Daoy (cell line): ENCODE measurements at places on chromosomes 3 and 15. TPM values are rescaled to one million over a fixed set of nuclear protein-coding genes. Genes with fewer than 3 reads are reported as not detected.

Gene GREM1
- 34.4 and 35.3 TPM in 2 replicates for total RNA-seq

- no peak for DNase-seq
Measured at GRCh38 chr3:165502707-165503106, 306.5 kb upstream of the SLITRK3 start.

DNA sequence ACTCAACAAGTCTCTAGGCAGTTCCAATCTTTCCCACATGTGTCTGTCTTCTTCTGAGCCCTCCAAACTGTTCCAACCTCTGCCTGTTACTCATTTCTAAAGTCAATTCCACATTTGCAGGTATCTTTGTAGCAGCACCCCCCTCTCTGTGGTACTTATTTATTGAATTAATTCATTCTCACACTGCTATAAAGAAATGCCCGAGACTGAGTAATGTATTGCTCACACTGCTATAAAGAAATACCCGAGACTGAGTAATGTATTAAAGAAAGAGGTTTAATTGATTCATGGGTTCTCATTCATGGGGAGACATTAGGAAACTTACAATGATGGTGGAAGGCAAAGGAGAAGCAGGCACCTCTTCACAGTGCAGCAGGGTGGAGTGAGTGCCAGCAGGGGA lies 1413.8 kb downstream of the SI start:
- DNase-seq = no peak

Gene RYR3
- total RNA-seq = 0.74 and 4.7 TPM in 2 replicates

DNA sequence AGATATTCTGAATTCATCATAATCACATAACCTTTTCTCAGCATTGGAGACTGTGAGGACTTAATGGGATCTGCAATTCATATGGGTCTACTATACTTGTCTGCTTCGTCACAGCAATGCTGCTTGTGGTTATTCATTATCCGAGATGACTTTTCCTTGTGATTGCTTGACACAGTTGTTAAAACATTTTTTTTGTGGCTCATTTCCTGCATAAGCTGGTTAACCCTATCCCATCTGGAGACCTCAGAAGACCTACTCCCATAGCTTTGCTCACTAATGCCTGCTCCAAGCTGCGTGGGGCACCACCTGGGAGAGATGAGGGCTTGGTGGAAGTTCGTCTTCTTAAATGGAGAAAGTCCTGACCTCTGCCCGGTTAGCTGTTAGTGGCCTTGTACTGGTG lies 360.8 kb downstream of the CHST2 start:
- DNase-seq = peak; percentile 60

DNA sequence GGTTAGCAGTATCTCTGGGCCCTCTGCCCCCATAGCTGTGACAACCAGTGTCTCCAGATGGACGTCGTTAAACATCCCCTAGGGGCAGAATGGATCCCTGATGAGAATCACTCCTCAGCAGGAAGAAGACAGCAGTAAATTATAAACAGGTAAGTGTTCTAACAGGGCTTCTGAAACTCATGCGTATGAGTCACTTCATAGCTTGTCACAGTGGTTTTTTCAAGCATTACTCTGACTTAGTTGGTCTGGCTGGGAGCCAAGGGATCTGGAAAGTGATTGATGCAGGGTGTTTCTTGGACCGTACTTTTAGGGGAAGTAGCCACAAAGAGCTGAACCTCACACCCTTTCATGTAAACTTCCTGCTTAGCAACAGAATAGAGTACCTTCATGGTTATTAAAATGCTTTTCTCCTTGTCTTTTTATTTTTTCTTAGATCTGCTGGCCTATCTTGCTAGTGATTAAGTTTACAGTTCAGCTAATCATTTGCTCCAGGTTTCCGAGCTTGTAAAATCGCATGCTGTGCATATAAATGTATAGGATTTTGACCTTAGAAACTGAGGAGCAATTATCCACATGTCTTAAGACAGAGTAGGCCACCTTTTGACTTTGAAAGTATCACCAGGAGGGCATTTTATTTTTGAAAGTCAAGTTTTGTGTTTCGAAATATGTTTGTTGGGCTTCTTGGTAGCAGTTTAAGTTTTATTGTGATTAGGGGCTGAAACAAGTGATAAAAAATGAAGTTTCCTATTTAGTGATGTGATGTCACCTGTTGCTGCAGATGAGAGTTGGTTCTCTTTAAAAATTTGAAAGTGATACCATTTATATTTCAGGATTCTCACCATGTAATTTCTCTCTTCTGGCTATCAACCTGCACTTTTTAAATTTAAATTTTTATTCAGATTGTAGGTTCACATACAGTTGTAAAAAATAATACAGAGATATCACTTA lies 333.9 kb downstream of the PTPRG start:
- DNase-seq = peak; percentile 90

DNA sequence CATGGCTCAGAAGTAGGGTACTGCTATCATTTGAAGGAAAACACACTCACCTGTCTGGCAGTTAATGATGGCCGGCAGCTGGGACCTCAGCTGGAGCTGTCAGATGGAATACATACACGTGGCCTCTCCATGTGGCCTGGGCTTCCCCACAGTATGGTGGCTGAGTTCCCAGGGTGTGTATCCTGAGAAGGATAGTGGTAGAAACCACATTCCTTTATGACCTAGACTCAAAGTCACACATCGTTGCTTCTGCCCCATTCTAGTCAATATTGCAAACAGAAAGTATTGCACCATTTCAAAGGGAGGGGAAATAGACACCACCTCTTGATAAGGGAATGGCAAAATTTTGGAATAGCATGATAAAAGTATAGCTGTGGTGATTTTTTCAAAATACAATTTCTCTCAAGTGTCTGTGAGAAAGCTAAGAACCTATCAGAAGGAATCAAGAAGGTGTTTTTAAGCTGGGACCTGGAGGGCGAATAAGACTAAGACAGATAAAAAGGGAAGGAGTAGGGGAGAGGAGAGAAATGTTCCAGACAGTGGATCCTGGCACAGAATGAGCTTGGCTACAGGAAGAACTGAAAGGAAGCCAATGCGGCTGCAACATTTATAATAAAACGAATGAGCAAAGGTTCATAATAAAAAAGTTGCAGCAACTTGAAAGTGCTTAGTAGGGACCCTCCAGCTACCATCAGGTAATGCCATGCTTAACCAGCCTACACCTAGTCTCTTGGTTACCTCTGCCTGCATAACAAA lies 40.1 kb upstream of the GALNT15 start:
- peak; percentile 15 for DNase-seq

DNA sequence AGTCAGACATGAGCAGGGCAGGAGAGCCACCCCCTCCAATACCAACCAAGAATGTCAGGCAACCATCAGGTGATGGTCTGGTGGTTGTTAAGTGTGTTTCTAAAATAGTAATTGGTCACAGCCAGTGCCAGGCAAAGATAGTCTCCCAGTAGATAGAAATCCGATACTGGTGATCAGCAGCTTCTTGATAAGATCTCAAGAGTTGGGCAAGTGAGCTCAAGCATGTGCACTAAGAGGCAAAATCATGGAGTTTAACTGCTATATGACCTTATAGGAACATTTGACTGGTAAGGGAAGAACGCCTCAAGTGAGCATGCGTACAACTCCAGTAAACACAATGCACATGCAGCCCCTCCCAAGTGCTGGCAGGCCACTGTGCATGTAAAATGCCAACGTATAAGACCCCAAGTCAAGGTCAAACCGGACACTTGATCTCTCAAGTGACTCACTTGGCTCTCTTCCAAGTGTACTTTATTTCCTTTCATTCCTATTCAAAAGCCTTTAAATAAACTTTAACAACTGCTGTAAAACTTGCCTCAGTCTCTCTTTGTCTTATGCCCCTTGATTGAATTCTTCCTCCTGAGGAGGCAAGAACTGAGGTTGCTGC lies 36.0 kb upstream of the CBLB start:
- peak; percentile 7 for DNase-seq

- no peak for DNase-seq
Measured at GRCh38 chr3:78177780-78178179, 1137.9 kb downstream of the ROBO2 start.

DNA sequence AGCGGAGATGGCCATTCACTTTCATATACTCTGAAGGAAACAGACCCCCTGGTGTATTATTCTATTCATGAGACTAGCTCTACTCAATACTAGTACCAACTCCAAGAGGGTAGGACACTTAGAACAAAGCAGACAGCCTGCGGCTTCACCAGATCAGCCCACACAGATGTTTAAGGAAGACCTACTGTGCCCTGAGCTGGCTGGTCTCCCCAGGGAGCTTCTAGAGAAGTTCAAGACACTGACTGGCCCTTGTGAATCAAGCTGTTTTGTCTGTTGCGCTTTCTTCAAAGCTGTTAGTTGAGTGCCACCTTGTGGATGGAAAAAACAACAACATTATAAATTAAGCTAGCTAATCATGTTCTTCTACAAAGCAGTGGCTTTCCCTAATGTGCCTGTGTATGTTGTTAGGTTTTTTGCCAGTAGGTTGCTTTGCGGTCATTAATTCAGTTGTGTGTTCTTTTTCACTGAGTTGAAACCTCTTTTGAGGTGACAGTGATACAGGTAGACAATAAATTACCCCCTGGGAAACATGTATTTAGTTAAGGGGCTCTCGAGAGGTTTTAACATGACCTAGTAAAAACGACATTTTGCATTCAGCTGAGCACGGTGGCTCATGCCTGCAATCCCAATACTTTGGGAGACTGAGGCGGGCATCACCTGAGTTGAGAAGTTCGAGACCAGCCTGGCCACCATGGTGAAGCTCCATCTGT lies 64.2 kb upstream of the MYZAP start:
- DNase-seq = peak; percentile 72

DNA sequence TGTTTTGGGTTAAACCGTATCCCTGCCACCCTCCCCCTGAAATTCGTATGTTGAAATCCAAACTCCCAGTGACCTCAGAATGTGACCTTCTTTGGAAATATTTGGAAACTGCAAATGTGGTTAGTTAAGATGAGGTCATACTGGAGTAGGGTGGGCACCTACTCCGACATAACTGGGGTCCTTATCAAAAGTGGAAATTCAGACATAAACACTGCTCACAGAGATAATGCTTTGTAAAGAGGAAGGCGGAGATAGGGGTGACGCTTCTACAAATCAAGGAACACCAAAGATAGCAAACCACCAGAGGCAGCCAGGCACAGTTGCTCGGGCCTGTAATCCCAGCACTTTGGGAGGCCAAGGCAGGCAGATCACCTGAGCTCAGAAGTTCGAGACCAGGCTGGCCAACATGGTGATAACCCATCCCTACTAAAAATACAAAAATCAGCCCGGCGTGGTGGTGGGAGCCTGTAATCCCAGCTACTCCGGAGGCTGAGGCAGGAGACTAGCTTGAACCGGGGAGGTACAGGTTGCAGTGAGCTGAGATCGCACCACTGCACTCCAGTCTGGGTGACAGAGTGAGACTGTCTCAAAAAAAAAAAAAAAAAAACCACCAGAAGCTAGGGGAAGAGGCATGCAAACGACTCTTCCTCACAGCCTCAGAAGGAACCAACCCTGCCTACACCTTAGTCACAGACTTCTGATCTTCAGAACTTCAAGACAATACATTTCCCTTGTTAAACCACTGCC lies 51.1 kb upstream of the CHD2 start:
- DNase-seq = no peak

Gene ZDHHC23
- total RNA-seq = 6.0 and 9.2 TPM in 2 replicates

- peak; percentile 16 for DNase-seq
Measured at GRCh38 chr3:177284383-177284881, 87.2 kb upstream of the TBL1XR1 start.

- no peak for DNase-seq
Measured at GRCh38 chr3:24182756-24183155, 237.7 kb downstream of the NR1D2 start.

DNA sequence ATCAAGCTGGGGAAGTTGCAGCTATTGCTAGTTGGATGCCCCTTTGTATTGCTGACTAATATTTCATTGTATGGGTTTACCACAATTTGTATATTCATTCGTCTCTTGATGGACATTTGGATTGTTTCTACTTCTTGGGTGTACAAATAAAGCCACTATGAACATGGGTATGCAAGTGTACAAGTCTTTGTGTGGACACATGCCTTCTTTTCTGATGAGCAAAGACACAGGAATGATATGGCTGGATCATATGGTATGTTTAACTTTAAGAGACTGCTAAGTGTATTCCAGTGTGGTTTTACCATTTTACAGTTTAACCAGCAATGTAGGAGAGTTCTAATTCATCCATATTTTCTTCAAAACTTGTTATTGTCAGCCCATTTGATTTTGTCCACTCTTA lies 32.2 kb downstream of the NECTIN3 start:
- DNase-seq = no peak

GRCh38 chr3:134357914-134358811 lies 16.1 kb downstream of the AMOTL2 start:
- peak; percentile 95 for DNase-seq

- DNase-seq = no peak
Measured at GRCh38 chr15:68224108-68224507, 5.4 kb downstream of the CLN6 start.

Gene ROBO2
- not detected in 2 replicates for total RNA-seq

DNA sequence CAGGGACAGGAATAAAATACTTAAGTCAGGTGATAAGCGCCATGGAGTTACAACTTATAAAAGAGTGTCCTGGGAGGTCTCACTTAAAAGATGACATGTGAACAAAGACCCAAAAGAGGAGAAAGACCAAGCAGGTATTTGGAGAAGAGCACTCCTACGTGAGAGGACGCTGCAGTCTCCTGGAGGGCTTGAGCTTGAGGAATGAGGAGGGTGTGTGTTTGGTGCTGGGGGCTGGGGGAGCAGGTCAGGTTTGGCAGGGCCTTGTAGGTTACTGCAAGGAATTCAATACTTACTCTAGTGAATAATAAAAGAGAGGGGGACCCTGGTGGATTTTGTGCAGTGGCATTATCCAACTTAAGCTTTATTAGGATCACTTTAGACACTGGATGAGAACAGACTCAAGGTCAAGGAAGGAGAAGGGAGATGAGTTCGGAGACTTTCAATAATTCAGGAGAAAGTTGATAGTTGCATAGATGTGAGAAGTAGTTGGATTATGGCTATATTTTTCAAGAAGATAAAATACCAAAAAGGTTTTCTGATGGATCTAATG lies 32.4 kb downstream of the TNIK start:
- DNase-seq = no peak

- DNase-seq = no peak
Measured at GRCh38 chr15:87263871-87264270, 992.7 kb downstream of the NTRK3 start.

DNA sequence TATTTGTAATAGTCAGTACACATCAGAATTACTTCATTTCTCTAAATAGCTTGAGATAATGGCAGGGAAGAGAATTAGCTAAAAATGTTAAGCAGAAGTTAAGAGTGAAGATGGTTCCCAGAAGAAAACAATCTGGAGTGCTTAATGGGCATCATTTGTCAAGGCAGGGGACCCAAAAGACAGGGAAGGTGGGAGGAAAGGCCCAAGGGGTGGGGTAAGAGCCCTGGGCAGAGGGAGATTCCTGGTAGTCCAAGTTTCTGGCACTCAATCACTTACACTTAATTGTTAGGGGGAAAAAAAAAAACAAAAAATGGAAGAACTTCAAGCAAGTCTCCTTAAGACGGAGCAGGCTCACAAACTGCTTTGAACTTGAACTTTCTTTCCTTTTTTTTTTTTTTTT lies 28.9 kb downstream of the TNFAIP8L3 start:
- no peak for DNase-seq

GRCh38 chr3:11523572-11524101 lies 120.1 kb downstream of the VGLL4 start:
- no peak for DNase-seq

DNA sequence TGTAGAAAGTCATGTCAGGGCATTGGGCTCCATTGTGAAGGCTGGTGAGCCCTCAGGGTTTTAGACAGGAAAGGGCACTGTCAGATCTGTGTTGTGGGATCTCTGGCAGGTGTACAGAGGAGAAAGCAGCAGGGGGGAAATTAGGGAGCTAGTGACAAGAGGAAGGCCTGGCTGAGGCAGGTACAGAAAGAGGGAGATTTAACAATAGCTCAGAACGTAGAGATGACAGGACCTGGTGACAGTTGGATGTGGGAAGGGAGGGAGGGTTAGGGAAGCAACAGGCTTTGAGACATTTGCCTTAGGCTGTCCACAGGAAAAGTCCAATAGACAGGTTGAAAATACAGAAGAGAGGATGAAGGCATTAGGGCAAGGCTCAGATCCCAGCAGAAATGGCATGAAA lies 288.1 kb downstream of the EPHB1 start:
- no peak for DNase-seq
